ENCODE measurements at places on chromosomes 2 and 18.

- DNase-seq, result no peak
Observed at GRCh38 chr18:36101943-36102342, 27.2 kb downstream of the SLC39A6 start.

DNA sequence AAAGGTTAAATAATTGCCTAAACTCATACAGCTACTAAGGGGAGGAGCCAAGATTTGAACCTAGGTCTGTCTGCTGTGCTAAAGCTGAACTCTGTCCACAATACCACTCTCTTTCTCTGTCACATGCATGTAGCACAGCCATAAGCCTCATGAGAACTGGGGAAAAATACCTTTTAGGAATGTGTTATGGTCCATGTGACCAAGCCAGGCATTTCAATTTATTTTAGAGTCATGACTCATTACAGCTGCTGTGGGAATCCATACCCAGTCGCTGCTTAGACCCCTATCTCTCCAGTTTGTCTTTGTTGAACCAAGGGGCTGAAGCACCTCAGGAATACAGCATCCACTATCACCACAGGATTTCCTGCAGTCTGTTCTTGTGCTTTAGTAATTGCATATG is 200.0 kb upstream of the SIX3 start:
- no peak for DNase-seq

- DNase-seq, result no peak
Observed at GRCh38 chr2:236511266-236511665, 58.4 kb upstream of the ACKR3 start.

DNA sequence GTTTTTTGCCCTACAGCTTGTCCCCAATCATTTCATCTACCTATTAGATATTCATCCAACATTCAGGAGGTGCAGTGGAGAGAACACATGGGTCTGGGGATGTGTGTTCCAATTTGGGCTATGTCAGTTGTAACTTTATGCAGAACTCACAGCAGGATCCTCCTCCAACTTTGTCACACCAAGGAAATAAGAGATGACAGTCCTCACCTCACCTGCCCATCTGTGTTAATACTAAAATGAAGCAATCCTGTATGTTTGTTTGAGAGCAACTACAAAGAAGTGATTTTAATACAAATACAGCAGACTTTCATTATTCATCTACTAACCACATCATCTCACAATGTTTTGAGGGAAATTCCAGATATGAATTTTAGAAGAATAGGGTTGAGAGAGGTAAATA is 126.7 kb downstream of the ARHGAP15 start:
- no peak for DNase-seq
